Endothelial cell of umbilical vein (primary cell): ENCODE measurements at places on chromosomes 16 and 17. TPM values are rescaled to one million over a fixed set of nuclear protein-coding genes. Genes with fewer than 3 reads are reported as not detected.

DNA sequence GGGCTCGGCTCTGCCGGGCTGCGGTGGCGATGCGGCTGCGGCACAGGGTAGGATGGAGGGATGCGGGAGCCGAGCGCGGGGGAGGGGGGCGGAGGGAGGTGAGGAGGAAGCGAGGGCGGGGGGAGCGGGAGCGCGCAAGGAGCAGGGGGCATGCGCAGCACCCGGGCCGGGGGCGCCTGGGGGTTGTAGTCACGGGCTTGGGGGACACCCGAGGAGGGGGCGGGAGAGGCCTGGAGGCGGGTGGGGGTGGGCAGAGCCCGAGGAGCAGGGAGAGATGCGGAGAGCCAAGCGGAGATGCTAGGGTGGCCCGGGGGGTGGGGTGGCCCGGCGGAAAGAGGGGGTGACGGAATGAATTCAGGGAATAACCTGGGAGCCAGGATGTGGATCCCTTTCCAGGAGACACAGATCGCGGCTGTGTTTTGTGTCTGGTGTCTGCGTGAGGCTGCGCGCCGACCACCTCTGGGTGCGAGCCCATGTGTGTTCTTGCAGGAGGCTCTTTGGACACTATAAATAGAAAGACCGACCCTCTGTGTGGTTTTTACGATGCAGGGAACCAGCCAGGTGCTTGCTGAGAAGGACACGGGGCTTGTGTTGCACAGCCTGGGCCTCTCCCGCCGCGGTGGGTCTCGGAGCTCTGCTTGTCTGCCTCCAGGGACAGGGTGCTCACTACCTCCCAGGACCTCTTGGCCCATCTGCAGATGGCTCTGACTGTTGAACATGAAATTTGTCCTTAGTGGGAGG lies at the start of gene STX1B:
Gene STX1B, minus strand, starts transcription at position 54 of the 741 bp plus-strand sequence. CDS start 242 bp downstream, outside the sequence.
- DNase-seq = no peak

DNA sequence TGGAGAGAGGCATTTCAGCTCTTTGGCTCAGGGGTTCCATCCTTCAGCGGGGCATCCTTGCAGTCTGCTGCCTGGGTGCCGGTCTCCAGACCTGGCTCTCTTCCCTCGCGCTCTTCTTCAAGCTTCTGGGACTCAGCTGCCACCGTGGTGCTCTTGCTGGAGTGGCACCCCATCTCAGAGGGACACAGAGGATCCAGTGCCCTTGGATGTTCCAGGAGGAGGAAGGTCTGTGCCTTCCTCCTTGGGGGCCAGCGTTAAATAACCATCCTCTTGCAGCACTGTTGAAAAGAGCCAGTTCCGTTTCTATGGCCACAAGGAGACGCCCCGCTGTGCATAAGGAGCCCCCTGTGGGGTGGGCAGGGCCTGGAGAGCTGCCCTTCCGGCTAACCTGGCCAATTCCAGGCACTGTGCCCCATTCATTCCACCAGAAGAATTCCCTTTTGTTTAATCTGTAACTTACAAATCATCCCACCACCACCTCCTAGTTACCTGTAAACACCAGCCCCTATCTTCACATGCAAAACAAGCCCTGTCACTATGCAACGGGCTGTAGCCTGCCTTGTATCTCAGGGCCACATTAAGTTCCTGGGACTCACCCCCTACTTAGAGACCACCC lies 8.6 kb downstream of the CHD9NB start:
- DNase-seq = no peak

DNA sequence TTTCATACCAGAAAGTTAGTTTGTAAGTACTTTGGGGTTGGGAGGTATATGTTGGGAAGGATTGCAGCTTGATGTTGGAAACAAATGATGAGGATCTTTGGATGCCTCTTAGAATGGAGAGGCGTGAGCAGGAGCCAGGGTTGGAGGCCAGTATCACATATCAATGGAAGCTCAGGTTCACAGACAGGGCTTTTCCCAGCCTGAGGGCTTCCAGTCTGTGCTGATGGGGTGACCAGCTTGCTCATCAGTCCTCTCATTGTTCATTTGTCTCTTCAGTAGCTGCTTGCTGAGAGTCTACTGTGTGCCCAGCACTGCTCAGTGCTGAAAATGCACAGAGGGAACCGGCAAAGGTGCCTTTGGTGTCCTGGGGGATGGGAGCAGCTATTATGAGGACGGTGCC lies 5.8 kb downstream of the DNAAF1 start:
- DNase-seq = no peak

- no peak for DNase-seq
These were observed 47.2 kb downstream of the GPRC5B start for GRCh38 chr16:19837331-19837980.

- DNase-seq = no peak
These were observed 17.2 kb downstream of the CASKIN2 start for GRCh38 chr17:75498039-75498725.

GRCh38 chr16:65154321-65154720 lies 32.5 kb upstream of the CDH11 start:
- DNase-seq = no peak

DNA sequence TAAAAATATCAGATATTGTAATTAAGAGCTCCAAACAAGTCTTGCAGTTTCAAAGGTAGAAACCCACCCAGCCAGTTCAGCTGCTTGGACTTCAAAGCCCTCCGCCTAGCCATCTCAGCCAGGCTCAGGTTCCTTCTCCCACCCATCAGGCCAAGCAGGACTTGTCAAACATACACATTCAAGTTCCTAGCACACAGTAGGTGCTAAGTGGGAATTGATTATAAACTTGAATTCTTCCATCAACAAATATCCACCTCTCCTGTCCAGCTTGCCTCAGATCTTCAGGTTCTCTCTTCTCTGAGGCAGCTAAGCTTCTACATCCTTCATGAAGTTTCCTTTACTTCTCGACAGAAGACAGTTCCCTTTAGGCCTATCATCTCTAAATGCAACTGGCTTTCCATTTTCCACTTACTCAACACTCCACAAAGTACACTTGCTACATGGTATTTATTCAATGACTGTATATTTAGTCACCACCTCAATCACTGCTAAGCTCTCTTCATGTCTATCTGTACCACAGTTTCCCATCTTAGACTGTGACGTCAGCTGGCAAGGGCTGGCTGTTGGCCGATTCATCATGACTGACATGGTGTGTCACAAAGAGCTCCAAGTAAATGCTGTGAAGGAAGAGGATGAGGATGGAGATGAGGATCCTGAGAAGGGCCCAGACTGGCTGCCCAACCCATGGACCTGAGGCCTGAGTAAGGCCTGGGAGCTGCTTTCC lies 13.3 kb upstream of the COG7 start:
- peak; percentile 45 for DNase-seq

DNA sequence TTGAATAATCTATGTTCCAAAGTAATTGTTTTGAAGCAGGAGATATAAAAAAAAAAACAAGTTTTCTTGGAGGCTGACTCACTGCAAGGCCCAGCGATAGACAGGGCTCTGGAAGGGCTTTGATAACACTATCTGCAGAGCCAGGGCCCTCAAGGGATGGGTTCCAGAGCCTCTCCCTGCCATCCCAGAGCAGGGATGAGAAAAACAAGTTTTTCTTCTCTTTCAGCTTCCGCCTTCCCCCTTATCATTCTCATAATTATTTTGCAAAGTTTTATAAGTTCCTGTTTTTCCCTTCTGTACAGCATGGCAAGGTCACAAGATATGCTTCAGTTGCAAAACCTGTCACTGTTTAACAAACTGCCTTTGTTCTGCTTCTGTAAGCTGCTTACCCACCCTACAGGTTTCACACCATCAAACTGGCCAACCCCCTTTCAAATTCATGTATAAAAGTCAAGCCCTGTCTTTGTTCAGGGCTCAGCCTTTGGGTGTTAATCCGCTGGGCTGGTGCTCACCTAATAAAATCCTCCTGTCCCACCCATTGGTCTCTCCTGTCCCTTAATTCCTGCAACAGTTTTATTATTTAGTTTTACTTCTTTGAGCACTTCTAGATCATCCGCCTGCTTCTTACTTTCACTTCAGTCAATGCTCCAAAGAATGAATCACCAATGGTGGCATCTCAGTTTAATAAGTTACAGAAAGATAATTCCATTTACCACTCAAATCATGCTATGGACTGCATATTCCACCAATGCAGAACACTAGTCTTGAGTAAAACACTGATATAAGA lies 5.6 kb upstream of the THUMPD1 start:
- peak; percentile 69 for DNase-seq

GRCh38 chr16:57574086-57574485 lies 31.6 kb downstream of the ADGRG5 start:
- DNase-seq = no peak

The KRTAP3-1 gene
- polyA plus RNA-seq = not detected in 2 replicates

The AOC2 gene
- 0.62 and 0.65 TPM in 2 replicates for polyA plus RNA-seq
